HL-60 (cell line): ENCODE measurements at places on chromosomes 11 and 22.

GRCh38 chr22:50306753-50307749, at the start of gene PLXNB2:
Gene PLXNB2, minus strand, starts transcription at chr22:50307646. Its CDS starts 17,062 bp downstream, at chr22:50290584.
- peak; percentile 85 for DNase-seq

- DNase-seq: no peak
Observed at GRCh38 chr11:112655371-112655770, 305.8 kb upstream of the NCAM1 start.

GRCh38 chr11:117822074-117823033, 2.2 kb downstream of the FXYD2 start:
- peak; percentile 36 for DNase-seq

GRCh38 chr22:25496396-25497064, 67.9 kb upstream of the GRK3 start:
- DNase-seq: no peak

GRCh38 chr11:112554586-112554985, 293.9 kb upstream of the PLET1 start:
- no peak for DNase-seq

DNA sequence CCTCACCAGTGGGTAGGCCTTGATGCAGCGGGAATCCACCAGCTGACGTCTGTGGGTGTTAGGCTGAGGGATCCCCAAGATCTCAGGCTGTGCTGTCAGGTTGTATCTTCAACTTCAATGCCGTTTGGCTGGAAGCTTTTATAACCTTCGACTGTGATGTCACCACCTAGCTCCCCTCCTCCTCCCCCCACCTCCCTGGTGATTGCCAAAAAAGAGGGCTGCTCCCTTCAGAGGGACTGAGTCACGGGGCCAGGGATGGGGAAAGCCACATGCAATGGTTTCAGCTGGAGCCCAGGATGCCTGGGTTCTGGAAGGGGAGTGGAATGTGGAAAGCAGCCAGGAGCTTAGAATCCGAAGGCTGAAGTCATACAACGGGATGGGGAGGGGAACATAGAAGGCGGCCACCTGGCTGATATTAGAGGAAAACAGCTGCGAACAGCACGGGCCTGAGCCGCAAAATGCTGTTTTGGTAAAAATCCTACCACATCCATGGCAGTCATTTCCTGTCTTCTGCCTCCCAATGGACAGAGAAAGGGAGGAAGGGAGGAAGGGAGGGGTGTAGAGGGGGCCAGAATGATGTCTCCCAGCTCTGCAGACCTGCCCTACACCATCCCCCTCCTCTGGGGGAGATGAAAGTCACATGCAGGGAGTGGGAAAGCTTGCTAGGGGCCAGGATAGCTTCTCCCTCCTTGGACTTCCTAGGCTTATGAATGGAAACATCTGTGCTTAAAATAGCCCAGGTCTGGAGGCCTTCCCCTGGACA, at the start of gene LRRN4CL:
Gene LRRN4CL (minus strand): TSS at position 110 of the 763 bp plus-strand sequence. CDS start 1,022 bp downstream, outside the sequence.
- DNase-seq: no peak

GRCh38 chr11:59756558-59756840, 1.3 kb downstream of the STX3 start:
- DNase-seq: no peak

DNA sequence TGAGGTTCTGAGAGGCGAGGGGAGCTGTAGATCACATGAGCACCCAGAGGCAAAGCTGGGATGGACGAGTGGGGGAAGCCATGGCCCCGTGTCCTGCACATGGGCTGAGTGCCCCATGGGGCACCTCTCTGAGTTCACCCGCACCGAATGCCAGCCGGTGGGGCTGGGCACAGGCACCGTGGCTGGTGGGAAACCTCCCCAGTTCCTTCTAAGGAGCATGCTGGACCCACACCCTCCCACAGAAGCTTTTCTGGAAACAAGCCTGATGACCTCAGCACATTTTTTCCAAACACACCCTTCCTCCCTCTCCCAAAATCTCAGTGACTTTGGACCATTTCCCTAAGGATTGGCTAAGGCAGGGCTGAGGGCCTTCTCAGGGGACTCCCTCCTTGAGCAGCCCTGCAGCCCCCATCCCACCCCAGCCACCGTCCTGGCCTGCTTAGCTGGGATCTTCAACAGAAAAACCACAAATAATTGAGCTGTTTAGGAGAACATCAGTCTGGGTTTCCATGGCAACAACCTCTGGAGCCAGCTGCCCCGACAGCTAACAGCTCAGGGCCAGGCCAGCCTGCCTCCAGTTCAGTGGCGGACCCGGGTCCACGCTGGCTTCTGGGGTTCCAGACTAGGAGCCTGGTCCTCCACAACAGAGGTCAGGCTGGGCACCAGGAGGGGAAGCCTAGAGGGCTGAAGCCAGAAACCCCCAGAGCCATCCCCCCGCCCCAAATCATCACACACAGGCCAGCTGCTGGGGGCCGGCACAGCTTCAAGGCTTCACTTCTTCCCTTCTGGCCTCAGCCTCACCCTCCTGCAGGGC, 18.1 kb upstream of the LINC01488 start:
- no peak for DNase-seq
